ENCODE measurements at places on chromosomes 1 and 21.

DNA sequence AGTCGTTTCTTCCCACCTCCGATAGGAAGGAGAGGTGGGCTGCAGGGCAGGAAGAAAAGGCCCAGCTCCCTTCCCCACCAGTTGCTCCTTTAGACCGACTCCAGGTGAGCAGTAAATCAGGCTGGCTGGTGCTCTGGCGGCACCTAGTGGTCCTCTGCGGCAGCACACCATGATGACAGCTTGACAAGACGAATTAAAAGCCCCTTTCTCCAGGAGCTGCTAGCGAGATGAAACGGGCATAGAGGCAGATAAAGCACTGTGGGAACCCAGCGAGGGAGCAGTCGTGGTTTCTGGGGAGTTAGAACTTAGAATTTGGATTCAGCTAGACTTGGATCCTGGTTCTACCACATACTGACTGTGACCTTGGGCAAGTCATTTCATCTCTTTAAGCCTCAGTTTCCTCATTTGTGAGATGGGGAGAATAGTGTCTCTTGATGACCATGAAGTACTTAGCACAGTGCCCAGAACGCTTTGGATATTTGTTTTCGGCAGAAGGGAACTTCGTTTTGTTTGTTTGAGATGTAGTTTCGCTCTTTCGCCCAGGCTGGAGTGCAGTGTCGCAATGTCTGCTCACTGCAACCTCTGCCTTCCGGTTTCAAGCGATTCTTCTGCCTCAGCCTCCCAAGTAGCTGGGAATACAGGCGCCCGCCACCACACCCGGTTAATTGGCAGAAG, 21.8 kb upstream of the COL9A2 start:
- peak; percentile 94 for DNase-seq

- no peak for DNase-seq
Measured at GRCh38 chr1:246324711-246325110, 182.4 kb downstream of the SMYD3 start.

DNA sequence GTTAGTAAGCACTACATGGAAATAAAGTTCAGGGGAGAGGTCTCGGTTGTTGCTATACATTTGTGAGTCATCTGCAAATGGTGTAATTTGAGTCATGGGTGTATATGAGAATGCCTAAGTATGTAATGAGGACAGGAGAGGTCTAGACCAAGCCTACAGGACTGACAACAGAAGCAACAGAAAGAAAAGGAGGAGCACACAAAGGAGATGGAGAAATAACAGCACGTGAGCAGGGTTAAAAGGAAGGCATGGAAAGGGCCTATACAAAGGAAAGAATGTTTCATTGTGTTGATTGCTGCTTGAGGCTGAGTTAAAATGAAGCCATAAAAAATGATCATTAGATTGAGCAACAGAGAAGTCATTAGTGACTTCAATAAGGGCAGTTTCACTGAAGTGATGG, 28.0 kb upstream of the PRKAA2 start:
- no peak for DNase-seq

- no peak for DNase-seq
Measured at GRCh38 chr21:17889171-17889570, 70.0 kb upstream of the C21orf91 start.

DNA sequence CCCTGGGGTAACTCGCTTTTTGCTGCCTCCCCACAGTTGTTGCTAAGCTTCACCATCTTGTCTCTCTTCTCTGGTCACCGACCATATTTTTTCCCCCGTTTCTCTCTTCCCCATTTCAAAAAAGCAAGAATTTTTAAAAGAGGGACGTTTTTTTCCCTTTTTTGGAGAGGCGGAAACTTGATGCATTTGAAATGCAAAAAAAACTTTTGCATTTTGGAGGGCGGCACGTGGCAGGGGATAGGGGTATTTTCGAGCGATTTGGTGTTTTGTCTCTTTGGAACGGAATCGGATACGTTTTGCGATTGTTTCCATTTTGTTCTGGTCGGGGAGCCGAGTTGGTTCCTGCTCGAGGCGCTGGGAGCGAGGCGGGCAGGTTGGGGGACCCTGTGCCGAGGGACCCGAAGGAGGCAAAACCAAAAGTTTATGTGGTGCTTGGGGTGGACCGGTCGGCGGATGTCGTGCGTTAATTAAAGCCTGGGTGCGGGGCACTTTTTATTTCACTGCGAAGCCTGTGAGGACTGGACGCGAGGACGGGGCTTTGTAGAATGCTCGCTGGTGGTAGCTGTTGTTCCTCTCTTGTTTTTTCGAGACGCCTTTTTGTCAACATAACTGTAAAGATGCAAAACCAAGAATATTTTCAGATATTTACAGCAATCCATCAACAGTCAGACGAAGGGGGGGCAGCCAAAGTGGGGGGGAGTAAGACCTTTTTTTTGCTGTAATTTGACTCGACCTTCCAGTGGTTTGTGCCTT, 884 bp downstream of the H3-3A start:
- no peak for DNase-seq

DNA sequence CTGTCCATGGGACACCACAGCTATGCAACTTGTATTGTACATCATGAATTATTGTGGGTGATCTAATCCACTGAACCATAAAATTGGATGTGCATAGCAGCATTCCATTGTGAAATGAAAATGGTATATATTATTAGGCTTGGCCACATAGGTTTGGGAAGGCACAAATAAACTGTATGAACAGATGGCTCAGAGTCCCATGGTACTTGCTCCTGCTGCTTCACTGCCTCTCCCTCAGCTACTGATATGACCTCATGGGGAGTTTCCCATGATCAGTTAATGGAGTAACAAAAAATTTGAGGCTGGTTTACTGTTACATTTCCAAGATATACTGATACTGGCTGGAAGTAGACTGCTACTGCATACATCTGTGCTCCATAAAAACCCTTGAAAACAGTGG, 152.7 kb upstream of the NEGR1 start:
- no peak for DNase-seq

DNA sequence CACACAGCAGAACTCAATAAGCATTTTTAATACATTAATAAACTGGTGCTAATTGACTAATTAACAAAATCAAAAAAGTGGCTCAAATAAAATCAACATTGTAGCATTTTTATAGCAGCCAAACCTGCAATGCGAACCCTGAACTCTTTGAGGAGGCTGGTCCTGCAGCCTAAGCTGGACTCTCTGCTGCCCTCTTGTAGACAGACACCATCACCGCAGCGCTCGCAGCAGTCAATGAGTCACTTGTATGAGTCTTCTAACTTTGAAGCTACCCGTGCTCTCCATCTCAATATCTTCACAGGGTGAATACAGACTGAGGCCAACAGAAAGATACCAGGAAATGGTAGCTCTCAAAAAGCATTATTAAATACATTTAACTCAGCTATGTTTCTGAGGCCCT, 9.7 kb upstream of the KRTAP7-1 start:
- no peak for DNase-seq

GRCh38 chr1:39632682-39633417, 6.6 kb downstream of the HEYL start:
- DNase-seq = no peak

DNA sequence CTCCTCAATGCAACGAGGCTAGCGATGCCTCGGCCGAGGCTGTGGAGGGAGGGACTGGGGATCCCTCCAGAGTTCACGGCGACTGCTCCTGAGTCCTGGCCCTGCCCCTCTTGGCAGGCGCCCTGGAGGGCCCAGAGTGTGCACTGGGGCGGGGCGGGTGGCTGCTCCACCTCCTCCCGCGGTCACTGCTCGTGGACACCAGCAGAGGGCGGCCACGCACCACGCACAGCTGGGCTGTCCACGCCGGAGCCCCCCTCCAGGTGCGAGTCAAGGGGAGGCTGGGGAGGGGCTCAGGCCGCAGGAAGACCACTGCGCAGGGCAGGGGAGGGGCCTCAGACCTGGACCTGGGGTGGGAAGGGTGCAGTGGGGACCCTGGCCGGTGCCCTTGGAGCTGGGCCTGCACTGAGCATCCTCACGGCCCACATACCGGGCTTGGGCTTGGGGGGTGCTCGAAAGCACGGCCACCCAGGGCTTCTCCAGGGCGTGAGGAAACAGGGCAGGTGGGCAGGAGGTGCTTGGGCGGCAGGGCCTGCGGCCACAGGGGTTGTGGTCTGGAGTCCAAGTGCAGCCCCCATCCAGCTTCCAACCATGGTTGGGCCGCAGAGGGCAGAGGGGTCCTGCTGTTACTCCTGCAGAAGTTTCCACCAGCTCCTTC, 20.6 kb upstream of the TTC34 start:
- no peak for DNase-seq

GRCh38 chr1:58919959-58920321, 136.1 kb upstream of the JUN start:
- DNase-seq = no peak

GRCh38 chr1:74772945-74773344, 40.0 kb downstream of the TYW3 start:
- no peak for DNase-seq

DNA sequence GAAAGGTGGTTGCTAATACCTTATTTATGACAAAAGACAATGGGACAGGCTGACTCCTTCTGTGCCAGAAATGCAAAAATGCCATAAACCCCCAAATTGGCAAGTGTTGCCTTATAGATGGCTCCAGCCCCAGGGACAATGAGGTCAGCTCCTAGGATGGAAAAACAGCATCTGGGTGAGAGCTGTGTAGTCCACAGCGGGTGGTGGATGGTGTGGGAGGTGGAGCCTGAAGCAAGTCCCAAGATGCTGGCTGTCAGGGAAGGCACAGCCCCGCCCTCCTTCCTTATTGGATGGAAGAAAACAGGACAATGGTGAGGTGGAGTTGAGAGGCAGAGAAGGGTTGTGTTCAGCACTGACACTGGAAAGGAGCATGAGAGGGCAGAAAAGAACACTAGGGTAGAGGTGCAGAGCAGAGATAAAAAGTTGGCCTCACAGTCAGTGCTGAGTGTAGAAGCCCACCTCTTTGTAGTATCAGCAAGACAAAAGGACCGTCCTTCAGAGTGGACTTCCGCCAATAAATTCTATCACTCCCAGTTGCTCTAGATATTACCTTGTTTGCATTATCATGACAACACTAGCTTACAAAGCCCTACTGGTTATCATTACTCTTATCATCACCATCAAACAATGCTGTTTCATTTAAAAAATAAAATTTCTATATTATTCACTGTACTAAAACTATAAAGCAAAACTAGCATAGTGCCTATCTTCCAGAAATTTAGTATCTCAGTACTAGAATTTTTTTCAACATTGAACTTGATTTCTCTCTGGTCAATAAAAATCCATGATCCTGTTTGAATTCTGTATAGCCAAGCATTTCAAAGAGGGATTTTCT, 3.7 kb upstream of the SDE2 start:
- no peak for DNase-seq

GRCh38 chr1:103516693-103517092, 8.8 kb upstream of the RNPC3 start:
- no peak for DNase-seq

- peak; percentile 92 for DNase-seq
Measured at GRCh38 chr1:22039594-22040285, 12.8 kb upstream of the CDC42 start.

DNA sequence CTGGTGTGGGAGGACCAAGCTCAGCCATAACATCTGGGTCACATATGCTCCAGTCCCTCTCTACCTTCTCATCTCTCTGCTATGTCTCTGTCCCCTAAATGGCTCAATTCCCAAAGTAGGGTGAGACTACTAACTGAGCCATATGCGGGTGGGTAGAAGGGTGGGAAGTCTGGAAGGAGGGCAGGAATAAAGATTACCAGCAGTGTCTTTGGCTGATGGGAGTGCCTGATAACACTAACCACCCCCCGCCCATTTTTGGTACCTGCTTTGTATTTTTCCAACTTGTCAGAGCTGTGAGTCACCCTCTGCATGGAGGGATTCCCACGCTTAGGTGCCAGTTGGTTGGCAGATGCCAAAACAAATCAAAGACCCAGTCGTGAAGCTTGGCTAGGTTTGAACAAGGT, 14.9 kb upstream of the SSBP3 start:
- DNase-seq = no peak

DNA sequence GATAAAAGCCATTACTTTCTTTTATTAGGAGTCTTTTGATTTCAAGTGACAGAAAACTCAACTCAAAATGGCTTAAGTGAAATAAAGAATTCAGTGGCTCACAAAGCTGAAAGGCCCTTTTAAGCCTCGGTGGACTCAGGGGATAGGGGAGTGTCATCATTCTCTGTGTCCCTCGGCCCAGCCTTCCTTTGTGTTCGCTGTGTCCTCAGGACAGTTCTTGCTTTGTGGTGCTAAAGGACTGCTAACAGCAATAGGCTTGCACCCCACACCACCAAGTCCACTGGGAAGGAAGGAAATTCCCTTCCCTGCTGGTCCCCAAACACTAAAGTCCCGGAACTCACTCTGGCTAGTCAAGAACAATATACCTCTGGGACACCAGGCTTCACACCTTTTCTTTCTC, 129.2 kb downstream of the NTPCR start:
- DNase-seq = no peak

DNA sequence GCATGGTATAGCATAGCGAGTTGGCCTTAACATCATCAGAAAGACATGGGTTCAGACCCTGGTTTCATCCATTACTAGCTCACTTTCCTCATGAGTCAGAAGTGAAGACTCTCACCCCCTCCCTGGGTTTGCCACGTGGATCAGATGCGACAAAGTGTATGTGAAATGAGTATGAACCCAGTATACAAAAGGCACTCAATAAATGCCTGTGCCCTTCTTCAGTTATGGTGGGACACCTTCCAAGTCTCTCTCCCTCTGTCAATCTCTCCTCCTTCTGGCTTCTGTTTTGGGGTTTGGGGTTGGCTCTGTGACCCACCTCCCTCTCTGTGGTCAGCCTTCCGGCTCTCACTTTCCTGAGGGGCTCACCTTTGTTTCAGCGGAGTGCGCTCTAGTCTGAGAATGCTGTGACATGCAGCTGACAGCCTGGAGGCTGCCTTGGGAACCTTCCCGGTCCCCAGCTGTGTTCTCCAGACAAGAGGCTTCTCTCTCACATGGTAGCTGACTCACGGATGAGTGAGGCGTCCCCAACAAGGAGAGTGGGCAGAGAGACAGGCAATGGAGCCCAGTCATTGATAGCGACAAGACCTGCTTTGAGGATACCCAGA, 155.0 kb upstream of the EDN2 start:
- DNase-seq = no peak

DNA sequence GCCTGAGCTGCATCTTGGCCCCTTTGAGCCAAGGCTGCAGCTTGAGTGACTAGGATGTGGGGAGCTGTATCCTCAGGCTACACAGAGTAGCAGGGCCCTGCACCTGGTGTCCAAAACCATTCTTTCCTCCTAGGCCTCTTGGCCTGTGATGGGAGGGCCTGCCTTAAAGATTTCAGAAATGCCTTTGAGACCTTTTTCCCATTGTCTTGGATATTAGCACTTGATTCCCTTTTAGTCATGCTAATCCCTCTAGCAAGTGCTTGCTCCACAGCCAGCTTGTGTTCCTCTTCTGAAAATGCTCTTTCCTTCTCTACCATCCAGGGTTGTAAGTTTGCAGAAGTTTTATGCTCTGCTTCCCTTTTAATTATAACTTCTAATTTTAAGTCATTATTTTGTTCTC, 21.7 kb upstream of the KIRREL1 start:
- no peak for DNase-seq

- no peak for DNase-seq
Measured at GRCh38 chr1:197351821-197352440, 83.9 kb downstream of the CRB1 start.

DNA sequence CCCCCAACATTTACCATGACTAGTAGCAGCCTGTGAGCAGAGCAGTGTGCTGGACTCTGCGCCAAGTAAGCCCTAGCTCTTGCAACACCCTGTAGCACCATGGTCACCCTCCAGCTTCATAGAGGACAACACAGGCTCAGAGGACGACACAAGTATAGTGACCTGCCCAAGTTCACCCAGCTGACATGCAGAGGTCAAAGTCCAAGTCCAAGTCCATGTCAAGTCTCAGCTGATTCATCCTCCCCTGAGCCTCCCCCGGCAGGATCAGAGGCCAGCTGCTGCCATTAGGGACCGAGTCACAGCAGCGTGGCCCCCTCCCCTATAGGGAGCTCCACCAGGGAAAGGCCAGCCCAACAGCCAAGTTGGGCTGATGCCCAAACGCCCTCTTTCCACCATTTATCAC, 15.9 kb downstream of the SDC3 start:
- DNase-seq = no peak
